ENCODE measurements at places on chromosomes 7 and 10. TPM values are rescaled to one million over a fixed set of nuclear protein-coding genes. Genes with fewer than 3 reads are reported as not detected.

The LZTS2 gene
- total RNA-seq: 54.6 TPM

The MAT1A gene
- 2.3 TPM for total RNA-seq

The ACSL5 gene
- 5.2 TPM for total RNA-seq

The POP7 gene
- 36.7 TPM for total RNA-seq

The GPC2 gene
- 0.57 TPM for total RNA-seq

The ZNF22 gene
- total RNA-seq: 12.2 TPM

The CYP26A1 gene
- not detected for total RNA-seq

The CYP3A5 gene
- total RNA-seq: 81.2 TPM

The SAMD9 gene
- total RNA-seq: 52.3 TPM

The OGDHL gene
- total RNA-seq: under 0.01 TPM

The FBXO24 gene
- 0.29 TPM for total RNA-seq

The PLEKHS1 gene
- total RNA-seq: not detected

The HMX2 gene
- total RNA-seq: not detected

The LMOD2 gene
- total RNA-seq: not detected

The ITIH5 gene
- total RNA-seq: 21.4 TPM

The PPP1R3C gene
- 49.6 TPM for total RNA-seq

The TWIST1 gene
- 2.5 TPM for total RNA-seq

The SPDYE1 gene
- not detected for total RNA-seq

The CFAP69 gene
- 1.8 TPM for total RNA-seq

The SKIDA1 gene
- not detected for total RNA-seq

The KCND2 gene
- total RNA-seq: 0.09 TPM

The CCDC172 gene
- not detected for total RNA-seq

The PRDX3 gene
- total RNA-seq: 103 TPM

The LRRD1 gene
- not detected for total RNA-seq

The PDCD4 gene
- 118 TPM for total RNA-seq

The CDH23 gene
- total RNA-seq: 0.57 TPM

The GIMAP7 gene
- 1.8 TPM for total RNA-seq

The SORBS1 gene
- total RNA-seq: 45.3 TPM

The CCT6A gene
- 163 TPM for total RNA-seq

The ZNF273 gene
- total RNA-seq: 12.0 TPM

The CALY gene
- total RNA-seq: not detected

The TMEM273 gene
- 11.3 TPM for total RNA-seq

The TMEM254 gene
- total RNA-seq: 29.9 TPM

The NUDT1 gene
- 18.9 TPM for total RNA-seq

The PNLIP gene
- not detected for total RNA-seq

The MMRN2 gene
- total RNA-seq: 3.4 TPM

The LCOR gene
- total RNA-seq: 112 TPM

The LSM8 gene
- total RNA-seq: 64.0 TPM

The CHST12 gene
- total RNA-seq: 1.5 TPM

The INMT gene
- 11.0 TPM for total RNA-seq

The GCK gene
- total RNA-seq: not detected

The GPR26 gene
- not detected for total RNA-seq

The FXYD4 gene
- not detected for total RNA-seq

The VIPR2 gene
- total RNA-seq: 0.18 TPM

The MYOZ1 gene
- total RNA-seq: 0.79 TPM

The MNX1 gene
- total RNA-seq: 0.47 TPM

The ITPRIP gene
- 61.6 TPM for total RNA-seq

Data from esophagus squamous epithelium (tissue), 5 donors.